ENCODE measurements at places on chromosomes 3 and 15.

DNA sequence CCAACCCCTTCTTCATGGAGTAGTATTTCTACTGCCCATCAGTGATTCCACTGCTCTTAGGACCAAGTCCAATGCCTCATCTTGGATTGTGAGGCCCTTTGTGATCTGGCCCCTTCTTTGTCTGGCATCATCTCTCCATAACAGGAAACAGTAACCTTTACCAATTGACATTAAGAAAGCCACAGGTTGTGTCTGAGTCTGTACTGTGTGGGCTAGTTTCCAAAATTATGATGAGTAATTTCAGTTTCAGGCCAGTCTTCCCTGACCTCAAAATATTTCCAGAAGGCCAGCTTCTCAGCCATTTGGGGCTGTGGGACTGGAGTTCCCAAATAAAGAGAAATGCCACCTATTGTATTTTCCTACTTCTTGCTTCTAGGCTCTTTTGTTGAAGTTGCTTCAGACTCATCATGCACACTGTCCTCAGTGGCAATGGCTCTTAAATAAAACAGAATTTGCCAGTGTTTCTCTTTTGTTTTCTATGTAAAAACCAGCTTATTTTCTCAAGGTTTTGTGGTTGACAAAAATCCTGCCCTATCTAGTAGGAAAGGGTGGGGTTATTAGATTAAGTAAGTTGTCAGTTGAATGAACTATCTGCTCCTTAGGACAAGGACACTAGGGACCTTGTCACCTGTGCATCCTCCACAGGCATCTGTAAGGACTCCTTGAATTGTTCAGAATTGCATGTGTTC, 47.0 kb upstream of the ACKR4 start:
- DNase-seq, result no peak

- DNase-seq, result no peak
Measured at GRCh38 chr3:158085358-158085757, 20.9 kb downstream of the SHOX2 start.

- no peak for DNase-seq
Measured at GRCh38 chr3:153885359-153885758, 235.8 kb upstream of the ARHGEF26 start.

DNA sequence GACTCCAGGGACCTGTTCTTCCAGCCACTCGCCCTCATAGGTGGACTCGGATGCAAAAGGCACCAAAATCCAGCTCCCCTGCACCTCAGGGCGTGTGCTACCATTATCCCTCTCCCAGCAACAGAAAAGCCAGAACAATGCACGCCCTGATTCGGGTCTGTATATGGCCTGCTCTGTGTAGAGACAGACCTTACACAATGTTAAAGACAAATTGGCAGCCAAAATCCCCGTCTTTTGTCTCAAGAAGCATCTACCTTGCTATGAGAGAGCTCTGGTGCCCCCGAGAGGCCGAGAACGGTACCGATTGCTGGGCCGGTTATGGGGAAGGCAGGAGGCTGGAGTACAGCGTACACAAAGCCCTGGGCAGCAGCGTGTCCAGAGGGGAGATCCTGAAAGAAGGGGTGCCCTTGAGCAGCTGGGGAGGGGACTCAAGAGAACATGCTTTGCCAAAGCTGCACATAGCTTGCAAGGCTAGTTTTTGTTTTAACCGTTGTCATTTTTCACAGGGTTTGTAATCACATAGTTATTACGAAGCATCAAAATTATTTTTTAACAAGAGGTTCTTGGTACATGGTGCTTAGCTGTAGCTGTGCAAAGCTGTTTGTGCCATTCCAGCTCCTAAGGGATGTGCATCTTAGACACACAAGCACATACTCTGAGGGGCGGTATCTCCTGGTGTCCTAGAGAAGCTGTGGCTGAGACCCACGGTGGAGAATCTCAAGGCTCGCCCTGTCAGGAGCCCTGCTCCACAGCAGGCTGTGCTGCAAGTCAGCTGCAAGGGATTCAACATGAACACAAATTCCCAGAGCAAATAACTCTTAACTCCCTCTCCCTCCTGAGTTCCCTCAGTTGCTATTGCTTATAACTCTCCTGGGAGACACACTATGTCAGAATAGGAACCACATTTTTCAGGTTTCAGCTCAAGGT, 461.5 kb upstream of the PPP2R3A start:
- DNase-seq, result peak; percentile 4

- DNase-seq, result peak; percentile 6
Measured at GRCh38 chr3:166446291-166446690, 609.1 kb upstream of the BCHE start.

- no peak for DNase-seq
Measured at GRCh38 chr3:10743366-10744097, 72.5 kb upstream of the SLC6A11 start.

DNA sequence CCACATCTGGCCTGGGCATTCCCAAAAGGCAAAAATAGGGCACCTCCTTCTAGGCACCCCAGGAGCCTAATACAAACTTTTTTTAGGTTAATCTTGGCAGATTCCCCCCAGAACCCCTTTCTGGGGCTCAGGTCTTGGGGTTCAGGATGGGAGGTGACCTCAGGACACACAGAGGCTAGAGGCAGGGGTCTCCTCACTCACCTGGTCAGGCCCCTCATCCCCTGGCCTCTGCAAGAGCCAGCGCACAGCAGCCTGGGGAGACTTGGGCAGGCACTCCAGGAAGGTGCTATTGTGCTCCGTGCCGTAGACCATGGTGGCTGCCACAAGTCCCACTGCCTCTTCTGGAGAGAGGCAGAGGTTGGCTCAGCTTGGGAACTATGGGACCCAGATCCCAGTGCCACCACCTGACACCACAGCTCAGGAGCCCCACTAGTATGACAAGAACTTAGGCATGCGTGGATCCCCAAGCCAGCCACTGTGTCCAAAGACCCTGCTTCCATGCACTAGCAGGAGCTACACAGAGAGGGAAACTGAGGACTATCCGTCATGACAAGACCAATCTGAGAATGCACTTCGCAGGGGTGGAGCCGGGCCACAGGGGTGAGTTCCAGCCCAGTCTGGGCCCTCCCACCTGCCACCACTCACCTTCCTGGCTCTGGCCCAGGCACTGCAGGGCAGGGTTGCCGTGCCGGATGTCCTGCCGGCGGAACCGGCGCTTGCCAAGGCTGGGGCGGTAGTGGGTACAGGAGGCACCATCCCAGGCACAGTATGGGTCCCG, 7.4 kb downstream of the SEMA3G start:
- DNase-seq, result no peak

- DNase-seq, result no peak
Measured at GRCh38 chr3:191030929-191031328, 168.1 kb upstream of the OSTN start.

DNA sequence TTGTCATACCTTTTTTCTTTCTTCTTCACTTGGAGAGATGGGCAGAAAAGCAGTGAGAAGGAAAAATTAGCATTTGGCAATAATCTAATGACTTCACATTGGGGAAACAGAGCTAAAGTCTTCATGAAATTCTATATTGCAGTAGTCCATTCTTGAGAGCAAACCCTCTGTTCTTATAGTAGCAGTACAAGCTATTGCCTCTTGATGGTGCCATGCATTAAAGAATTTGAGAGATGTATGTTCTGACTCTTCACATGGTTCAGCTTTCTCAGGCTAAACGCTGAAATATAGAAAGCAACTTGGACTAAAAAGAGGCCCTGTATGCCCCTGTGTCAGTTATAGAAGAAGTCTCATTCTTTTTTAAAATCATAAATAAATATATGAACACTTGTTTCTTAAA, 36.0 kb downstream of the PHLDB2 start:
- peak; percentile 49 for DNase-seq

- peak; percentile 75 for DNase-seq
Measured at GRCh38 chr3:37197810-37198371, 23.5 kb upstream of the LRRFIP2 start.

- DNase-seq, result no peak
Measured at GRCh38 chr3:172154768-172155664, 115.6 kb downstream of the FNDC3B start.

- DNase-seq, result no peak
Measured at GRCh38 chr15:40072216-40072990, 33.4 kb upstream of the SRP14 start.

DNA sequence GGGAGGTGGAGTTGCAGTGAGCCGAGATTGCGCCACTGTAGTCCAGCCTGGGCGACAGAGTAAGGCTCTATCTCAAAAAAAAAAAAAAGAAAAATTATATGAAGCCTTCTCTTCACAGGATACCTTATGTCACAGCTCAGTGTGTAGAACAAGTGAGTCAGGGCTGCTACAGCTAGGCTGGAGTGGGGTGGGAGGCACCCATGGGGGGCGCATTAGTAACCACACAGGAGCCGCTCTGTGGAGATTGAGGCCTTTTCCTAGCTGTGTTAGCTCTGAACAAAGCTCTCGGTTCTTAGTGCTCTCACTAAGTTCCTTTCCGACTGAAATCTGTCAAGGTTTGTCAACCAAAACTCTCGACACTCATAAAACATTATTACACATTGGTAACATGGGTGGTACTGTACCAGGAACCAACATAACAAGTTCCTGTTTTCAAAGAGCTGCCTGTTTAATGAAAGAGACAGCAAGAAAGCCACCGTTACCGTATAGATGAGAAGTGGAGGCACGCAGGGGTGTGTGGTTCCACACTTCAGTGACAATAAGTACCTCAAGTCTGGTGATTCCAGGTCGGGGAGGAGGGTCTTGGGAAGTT, 4.5 kb downstream of the LRRC31 start:
- no peak for DNase-seq

- DNase-seq, result peak; percentile 55
Measured at GRCh38 chr3:196941729-196942225, 551 bp downstream of the NCBP2 start.

- peak; percentile 2 for DNase-seq
Measured at GRCh38 chr3:122714273-122714672, 33.6 kb downstream of the PARP14 start.

GRCh38 chr15:83869341-83869740, 215.4 kb downstream of the ADAMTSL3 start:
- no peak for DNase-seq

GRCh38 chr15:90915808-90916440, 12.8 kb downstream of the MAN2A2 start:
- DNase-seq, result no peak

DNA sequence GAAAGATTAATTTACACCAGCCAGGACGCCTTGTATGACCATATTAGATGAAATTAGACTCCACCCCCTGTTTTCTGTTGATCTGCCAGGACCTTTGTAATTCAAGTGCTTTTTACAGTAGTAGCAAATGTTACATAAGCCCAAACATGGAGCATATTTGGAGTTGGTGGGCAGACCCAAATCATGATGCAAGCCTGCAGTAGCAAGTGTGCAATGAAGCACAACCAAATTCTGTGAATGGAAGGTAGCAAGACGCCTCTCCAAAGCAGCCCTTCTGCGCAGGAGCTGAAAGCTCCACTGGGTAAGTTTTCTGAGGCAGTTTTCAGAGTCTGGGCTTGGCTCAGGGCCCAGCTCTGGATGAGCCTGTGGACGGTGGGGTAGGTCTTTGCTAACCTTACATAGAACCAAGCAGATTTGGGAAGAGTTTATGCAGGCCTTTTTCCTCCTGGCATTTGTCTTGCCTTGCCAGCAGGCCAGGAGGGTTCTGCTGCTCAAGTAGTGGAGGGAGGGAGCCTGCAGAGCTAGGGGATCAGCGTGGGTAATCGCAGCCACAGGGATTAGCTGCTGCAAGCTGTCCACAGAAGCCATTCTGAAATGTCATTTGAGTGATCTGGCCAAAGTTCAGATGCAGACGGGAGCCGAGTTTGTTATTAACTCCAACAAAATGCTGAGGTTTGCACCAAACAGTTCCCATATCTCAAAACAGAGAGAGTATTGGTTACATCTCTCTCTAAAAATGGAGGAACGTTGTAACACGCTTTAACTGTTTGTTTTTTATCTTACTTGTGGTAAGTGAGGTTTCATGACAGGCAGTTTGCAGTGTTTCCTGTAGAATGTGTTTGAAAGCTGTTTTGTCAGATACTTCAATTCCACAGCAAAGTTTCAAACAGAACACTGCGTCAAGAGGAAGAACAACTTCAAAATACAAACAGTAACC, 55.4 kb downstream of the PSMD6 start:
- no peak for DNase-seq

DNA sequence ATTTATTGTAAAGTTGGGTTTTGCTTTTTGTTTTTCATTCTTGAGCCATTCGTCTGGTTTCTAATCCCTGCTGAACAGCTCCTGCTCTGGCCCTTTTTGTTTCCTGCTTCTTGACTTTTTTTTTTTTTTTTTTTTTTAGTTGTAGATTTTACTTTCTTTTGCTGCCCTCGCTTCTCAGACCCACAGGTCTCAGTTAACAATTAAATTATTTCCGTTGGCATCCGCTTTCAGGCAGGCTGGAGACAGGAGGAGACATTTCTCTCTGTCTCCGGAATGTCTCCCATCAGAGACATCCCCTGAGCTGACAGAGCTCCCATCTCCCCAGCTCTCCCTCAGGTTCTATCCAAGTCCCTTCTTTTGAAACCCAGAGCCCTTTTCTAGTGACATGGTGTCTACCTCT, 68.6 kb downstream of the SLC6A6 start:
- DNase-seq, result no peak

DNA sequence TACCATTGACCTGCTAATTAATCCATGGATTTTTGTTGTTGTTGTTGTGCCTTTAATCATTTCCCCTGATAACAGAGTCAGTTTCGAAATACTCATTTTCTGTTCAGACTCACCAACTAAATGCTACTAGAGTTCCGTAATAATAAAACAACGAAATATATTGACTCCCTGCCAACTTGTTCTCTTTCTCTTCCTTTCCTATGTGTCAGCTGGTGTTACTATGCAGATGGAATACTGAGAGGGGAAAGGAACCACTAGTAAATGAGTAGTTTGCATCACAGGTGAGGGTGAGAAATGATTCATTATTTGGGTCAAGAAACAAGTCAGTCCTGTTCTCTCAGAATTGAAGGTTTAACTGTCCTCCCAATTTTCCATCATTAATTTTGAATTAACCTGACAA, 1027.3 kb downstream of the TUSC7 start:
- DNase-seq, result no peak

GRCh38 chr3:188853856-188854771, 317.7 kb upstream of the TPRG1 start:
- no peak for DNase-seq

- peak; percentile 42 for DNase-seq
Measured at GRCh38 chr3:13657660-13658435, 108.9 kb downstream of the FBLN2 start.

DNA sequence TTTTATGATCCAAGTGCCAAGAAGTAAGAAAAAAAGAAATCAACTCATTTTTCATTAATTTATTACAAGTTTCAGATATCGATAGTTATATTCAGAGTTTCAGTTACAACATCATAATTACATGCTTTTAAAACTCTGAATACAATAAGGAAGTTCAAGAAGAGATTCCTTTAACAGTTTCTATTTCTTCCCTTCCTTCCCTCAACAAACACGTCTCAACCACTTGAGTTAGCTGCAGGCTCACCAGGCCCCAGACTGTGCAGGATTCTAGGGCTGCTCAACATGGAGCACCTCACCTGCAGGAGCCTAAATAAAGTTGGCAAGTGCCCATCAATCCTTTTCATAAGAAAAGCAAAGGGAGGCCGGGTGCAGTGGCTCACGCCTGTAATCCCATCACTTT, 79.2 kb upstream of the FNDC3B start:
- DNase-seq, result no peak

All from NCI-H226 (cell line).